ENCODE measurements at places on chromosomes 2 and 18.

- no peak for DNase-seq
Measured at GRCh38 chr2:42895791-42896135, 103.4 kb upstream of the HAAO start.

GRCh38 chr18:56983275-56983992 lies 163.5 kb upstream of the BOD1L2 start:
- DNase-seq, result no peak

DNA sequence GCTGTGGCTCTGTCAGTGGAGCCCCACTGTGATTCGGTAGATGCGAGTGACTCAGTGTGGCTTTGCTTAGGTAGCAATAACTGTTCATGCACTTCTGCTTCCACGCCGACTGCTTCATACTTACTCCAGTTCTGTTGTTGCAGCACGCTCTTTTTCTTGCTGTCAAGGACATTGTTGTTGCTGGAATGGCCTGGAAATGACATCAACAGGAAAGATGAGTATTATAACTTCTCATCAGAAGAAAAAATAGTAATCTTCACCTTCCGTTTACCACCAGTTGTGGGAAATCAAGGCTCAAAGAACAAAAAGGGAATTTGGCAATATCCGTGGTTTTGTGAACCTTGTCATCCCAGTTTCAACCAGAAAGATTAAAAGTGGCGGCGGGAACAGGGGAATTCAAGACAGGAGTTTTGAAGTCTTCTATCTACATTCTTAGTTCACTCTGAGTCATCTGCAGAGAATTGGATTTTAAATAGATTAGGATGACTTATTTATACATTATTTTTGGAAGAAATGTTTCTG lies 8.3 kb downstream of the TM4SF20 start:
- no peak for DNase-seq

DNA sequence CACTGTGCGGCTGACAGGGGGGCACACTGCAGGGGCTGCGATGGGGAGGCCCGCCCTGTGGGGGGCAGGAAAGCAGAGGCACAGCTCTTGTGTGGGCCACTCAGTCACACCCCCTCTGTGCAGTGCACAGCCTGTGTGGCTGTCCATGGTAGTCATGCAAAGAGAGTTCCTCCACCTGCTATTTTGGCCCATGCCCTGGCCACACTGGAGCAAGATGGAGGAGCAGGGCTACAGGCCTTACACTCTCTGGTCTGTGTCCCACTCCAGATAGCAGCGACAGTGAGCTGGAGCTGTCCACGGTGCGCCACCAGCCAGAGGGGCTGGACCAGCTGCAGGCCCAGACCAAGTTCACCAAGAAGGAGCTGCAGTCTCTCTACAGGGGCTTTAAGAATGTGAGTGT lies 28.5 kb upstream of the FAHD2A start:
- DNase-seq, result no peak

DNA sequence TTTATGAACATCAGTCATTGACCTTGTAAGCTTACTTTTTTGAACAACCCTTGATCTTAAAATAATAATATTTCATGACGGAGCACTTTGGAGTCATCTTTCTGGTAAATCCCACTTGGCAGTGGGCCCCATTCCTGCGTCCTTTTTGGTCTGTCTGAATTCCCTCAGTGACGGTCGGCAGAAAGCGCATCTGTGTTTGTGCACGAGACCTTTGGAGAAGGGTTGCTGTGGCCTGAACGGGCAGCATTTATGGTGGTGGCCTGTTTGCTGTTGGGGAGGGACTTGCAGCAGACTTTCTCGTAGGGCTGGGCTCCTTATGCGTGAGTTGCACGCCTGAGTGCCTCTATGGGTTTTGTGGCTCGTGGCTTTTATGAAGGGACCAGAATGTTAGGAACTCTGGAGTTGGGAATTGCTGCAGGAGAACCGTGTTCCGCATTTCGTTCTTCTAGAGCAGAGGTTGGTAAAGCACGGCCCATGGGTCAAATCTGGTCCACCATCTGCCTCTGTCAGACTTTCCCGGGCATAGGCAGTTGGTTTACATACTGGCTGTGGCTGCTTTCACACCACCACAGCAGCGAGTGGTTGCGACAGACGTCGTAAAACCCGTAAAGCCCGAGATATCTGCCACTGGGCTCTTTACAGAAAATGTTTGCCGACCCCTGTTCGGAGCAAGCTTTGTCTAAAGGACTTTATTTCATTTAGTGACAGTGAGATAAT lies 30.8 kb downstream of the LPIN1 start:
- no peak for DNase-seq

GRCh38 chr2:31238126-31238905 lies 4.4 kb downstream of the EHD3 start:
- no peak for DNase-seq
